ENCODE measurements at places on chromosomes 7 and 10.

DNA sequence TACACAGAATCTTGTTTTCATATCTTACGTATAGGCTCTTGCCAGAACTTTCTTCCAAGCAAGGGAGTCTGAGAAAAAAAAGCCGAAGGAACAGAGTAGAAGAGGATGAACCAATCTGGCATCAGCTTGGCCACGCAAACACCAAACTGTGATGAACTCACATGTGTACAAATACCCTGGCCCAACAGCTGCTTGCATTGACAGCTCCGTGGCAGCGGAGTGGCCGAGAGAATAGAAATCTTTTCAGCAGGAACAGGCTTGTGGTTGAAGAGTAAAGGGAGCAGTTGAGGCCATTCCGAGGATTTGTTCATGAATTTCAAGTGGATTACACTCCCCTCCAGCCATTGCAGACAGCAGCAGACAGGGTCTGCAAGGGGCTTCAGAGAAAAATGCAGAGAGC lies 173.8 kb upstream of the PLXNA4 start:
- DNase-seq = no peak

GRCh38 chr7:96322847-96323461 lies 1.1 kb upstream of the SLC25A13 start:
- DNase-seq = no peak

DNA sequence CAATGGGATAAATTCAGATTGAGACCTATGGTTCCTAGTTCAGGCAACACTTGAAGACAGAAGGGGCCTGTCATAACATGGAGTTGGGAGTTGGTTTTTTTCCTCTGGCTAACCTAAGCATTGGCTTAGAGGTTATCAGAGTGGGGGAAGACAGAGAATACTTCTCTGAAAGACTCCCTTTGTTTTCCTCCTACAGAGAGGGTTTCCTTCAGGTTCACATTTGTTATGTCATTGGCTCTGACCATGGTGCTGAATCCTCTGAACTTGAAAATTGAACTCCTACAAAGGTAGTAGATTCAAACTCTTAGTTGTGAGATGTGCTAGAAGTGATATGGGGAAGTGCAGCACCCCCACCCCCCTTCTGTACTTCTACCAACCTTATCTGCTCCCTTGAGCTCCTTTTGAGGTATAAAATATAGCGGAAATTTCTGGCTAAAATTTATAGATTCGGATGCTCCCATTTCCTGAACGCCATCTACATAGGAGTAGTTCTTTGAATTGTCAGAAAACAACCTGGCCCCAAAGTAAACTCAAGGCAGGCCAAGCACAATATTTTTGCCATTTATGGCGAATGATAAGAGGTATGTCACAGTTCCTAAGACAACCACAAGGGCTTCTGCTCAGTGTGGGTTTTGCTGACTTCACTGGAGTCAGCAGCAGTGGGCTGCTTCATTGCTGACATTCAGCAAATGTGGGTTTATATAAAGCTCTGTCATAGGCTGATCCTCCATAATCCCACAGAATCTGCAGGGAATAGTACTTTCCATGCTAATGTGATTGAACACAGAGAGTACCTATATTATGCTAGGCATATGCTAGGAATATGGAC lies 131.6 kb upstream of the KLF14 start:
- DNase-seq = no peak

- peak; percentile 15 for DNase-seq
Observed at GRCh38 chr7:74452748-74453321, 871 bp upstream of the GTF2IRD1 start.

DNA sequence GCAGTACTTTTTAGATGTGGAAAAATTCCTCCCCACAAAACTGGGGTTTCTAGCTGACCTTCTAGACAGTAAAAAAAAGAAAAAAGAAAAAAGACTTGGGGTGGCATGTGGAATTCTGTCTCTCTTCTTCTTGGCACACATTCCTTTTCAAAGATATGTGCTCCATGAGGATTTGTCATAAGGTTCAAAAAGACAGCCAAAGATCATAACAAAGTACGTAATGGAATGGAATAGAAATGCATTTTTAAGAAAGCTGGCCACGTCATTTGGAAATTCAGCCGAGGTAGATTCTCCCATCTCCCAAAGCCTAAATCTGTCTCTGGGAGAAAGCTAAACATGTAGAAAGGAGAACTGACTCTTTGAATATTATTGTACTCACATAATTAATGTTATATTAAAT lies 381.3 kb upstream of the NFE2L3 start:
- no peak for DNase-seq

- no peak for DNase-seq
Observed at GRCh38 chr10:29583674-29584073, 51.1 kb downstream of the SVIL start.

DNA sequence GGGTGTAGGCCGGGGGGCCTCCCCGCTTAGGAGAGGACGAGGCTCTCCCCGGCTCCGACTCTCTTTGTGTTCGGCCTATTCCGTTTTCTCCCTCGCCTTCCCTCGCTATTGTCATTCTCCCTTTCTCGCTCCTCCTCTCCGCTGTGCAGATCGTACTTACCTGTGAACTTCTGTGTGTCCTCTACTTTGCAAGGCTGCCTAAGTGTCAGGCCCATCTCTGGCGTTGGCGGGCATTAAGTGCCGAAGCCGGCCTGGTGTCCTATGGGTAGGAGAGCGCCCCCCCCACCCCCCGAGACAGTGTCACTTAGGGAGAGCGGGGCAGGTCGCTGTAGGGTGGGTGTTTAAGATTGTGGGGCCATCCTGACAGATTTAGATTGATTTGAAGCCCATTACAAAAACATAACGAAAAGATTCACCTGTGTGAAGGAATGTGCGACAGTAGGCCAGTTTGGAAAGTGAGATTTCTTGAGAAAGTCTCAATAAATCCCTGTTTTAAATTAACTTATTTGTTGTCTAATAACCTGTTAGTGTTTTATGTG lies 579 bp downstream of the RBM33 start:
- DNase-seq = peak; percentile 33

DNA sequence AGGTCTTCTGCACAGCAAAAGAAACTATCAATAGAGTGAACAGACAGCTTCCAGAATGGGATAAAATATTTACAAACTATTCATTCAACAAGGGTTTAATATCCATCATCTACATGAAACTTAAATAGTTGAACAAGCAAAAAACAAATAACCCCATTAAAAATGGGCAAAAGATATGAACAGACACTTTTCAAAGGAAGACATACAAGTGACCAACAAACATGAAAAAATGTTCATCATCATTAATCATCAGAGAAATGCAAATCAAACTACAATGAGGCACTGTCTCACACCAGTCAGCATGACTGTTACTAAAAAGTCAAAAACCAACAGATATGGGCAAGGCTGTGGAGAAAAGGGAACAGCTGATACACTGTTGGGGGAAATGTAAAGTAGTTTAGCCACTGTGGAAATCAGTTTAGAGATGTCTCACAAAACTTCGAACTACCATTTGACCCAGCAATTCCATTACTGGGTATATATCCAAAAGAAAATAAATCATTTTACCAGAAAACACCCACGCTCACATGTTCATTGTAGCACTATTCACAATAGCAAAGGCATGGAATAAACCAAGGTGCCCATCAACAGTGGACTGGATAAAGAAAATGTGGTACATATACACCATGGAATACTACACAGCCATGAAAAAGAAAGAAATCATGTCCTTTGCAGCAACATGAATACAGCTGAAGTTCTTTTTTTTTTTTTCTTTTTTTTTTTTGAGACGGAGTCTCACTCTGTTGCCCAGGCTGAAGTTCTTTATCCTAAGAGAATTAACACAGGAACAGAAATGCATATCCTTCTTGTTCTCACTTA lies 172.6 kb downstream of the KLF6 start:
- no peak for DNase-seq

DNA sequence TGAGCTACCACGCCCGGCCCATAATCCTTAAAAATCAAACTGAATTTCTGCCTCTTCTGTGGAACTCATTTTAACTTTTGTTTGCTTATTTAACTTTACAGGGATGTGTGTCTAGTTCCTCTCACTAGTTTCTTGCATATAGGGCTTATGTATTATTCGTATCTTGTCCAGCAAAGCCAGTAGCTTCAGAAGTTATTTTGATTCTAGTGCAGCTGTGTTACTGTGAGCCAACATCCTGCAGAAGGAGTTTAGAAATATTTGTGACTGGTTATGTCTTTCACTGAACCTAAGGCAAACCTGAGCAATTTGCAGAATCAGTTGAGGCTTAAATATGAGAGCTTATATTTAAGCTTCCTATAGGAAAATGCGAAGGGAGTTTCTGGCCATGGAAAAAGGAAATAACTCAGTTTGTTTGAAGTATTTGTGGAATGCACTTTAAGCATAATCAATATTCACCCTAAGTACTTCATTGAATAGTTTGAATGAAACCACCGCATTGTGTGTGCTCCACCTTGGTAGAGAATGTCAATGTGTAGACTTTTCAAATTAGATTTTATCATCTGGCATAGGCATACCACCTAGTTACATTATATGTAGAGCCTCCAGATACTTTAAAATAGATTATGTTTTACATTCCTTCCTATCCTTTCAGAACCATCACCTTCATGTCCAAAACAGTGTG lies 90.8 kb downstream of the MCU start:
- DNase-seq = no peak

GRCh38 chr10:43084812-43085211 lies 7.9 kb downstream of the RET start:
- no peak for DNase-seq

DNA sequence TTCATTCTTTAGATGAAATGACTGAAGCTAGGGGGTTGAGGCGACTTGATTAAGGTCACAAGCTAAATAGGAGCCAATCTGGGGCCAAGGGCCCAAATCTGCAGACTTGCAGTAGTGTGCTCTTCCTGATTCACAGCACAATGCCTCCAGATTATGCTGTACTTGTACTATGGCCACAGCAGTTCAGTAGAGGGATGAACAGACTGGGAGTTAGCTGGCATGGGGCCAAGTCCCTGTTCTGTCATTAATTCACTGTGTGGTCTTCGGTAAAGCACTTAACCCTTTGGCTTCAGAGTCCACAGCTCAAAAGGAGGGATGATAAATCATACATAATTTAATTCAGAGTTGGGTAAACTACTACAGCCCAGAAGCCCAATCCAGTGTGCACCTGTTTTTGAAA lies 196.8 kb downstream of the XPNPEP1 start:
- DNase-seq = no peak

DNA sequence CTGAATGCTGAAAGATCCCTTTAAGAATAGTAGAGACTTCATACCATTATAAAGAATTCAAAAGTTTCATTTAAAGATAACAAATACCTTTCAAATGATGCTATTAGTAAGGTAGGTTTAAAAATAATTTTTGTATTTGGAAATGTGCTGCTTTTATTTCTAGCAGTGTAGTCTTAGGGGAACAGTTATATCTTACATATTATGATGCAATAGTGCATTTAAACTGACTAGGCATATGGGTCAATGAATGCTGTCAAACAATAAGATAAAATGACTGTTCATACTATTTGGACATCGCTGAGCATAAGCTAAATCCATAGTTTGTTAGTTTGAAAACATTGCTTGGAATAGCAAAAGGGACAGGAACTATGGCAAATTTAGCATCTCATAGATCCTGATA lies 354.8 kb upstream of the SEMA3A start:
- DNase-seq = no peak

DNA sequence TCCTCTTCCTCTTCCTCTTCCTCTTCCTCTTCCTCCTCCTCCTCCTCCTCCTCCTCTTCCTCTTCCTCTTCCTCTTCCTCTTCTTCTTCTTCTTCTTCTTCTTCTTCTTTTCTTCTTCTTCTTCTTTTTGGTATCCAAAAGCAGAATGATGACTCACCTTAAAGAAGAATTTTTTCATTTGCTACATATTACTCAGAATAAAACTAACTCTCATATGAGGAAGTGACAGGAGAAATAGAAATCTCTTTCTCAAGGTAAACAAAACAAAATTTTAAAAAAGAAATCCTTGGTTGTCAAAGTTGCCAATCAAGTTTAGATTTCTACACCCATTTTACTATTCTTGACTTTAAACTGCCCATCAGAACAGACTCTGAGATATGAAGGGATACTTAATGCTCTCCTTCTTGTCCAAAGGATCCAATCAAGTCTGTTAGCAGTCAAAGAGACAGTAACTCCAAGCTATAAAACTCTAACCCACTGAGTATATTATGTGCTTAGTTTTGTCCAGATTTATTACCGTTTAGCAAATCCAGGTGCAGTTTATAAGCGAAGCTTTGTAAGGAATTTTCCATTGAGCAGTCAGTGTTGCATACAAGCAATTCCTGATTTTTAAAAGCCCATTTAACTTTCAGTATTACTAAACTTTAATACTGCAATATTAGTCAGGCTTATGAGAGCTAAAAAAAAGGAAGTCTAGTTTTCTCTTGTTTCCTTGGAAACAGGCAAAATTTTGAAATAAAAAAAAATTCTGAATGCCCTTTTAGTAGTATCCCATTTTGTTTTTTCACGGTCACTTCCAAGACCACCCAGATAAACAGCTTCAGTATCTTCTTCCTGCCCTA lies 43.1 kb upstream of the SNX13 start:
- no peak for DNase-seq

- no peak for DNase-seq
Observed at GRCh38 chr7:108723381-108723814, 153.7 kb downstream of the DNAJB9 start.
